ENCODE measurements at places on chromosomes 12 and 14.

DNA sequence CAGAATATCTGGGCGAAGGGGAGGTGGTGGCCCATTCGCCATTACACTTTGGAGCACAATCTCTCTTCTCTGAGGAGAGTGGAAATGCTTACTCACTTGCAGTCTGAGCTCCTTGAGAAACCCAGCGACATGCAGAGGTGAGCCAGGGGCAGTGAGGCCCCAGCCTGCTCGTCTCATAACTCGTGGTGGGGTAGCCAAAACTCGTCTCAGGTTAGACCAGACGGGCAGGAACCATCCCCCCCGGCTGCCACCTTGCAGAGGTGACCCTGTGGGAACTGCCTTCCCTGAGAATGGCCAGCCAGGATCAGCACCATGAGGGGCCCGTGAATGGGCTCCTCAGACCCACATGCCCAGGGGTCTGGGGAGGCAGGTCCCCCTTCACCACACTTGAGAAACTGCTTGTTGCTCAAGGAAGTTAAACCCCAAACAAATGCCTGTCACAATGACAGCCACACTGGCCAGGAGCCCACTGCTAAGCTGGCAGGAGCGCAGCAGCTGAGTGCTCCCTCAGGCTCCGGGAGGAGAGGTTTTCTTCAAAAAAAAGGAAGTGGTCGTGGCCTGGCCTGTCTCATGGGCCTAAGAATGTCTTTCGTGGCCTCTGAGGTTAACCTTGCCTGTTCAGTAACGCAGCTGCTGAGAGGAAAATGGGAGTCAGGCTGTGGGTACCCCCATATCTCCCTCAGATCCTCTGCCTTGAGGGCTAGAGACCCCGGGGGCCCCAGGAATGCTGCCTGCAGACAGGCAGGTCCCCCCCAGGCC is 9.2 kb upstream of the ALDH2 start:
- DNase-seq = no peak

- DNase-seq = no peak
Observed at GRCh38 chr14:69992564-69992963, 113.3 kb downstream of the SMOC1 start.

DNA sequence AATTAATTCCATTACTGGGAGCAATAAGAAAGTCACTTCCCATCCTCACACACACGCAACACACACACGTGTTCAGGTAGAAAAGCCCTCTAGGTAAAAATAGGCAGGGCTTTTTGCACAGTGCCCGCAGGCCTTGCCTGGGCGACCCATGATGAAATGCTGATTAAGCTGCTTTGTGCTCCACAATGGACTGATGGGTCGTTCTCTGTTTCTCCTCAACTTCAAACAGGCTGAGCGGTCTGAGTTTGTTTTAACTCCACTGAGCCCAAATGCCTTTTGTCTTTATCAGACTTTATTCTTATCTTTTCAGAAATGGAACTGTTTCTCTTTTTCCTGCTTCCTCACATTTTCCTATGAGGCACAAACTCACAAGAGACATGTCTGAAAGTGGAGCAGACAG is 9.4 kb upstream of the DACT1 start:
- DNase-seq = no peak

DNA sequence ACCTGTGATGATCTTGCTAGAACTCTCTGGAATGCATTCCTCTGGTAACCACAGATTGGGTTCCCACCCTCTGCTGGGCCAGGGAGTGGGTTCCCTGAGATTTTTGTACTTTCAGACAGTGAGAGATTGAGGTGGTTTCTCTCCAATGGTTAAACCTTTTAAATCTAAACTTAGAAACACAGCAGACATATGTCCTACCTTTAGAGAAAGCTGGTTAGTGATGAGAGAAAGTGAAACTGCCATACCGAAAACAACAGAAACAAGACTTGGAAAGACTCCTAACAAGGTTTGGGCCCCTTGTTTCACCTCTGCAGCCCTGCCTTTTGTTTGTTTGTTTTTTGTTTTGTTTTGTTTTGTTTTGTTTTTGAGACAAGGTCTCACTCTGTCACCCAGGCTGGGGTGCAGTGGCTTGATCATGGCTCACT is 9.7 kb upstream of the SGPP1 start:
- no peak for DNase-seq

- no peak for DNase-seq
Observed at GRCh38 chr14:103091883-103092222, 2.7 kb upstream of the EXOC3L4 start.
